Sciatic nerve (tissue), 2 donors: ENCODE measurements at places on chromosomes 7 and 10.

GRCh38 chr10:49310901-49311554 lies 12.1 kb downstream of the C10orf71 start:
- no peak for DNase-seq

DNA sequence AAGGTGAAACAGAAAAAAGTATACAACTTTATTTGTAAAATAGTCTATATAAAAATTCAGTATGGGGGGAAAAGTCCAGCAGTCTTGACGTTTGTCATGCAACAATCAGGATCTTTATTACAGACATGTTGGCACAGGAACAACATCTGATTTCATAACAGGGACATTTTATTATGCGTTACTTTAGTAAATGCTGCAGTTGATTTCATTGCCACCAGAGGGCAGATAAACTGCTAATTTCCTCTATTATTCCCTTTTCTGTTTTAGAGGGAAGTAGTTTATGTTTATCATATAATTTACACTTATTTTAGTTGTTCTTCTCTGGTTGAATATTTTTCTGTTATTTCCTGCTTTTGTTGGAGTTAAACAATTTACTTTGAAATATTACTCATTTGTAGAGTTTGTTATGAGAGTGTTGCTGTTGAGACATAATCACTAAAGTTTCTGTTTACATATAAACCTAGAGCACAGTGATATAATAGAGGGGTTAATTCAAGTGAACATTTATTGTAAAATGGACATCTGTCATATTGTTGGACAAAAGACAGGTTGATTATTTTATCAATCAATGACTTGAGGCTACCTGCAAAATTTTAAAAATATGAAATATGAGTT lies 3.3 kb downstream of the PLXDC2 start:
- DNase-seq, result no peak

DNA sequence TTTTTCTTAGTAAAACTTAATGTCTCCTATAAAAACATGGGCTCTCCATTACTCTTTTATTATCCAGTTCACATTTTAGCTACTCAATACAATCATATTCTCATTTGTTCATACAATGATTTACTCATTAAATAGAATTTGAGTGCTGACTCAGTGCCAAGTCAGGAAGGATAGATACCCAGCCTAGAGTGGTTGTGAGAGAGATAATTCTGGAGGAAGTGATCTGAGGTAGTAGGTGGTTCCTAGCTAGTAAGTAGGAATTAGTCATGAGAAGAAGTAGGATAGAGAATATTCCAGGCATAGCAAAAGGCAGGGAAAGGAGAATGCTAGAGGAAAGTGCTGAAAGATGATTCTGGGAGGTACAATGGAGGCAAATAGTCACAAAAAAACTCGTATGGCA lies 133.5 kb upstream of the MBL2 start:
- DNase-seq, result no peak

DNA sequence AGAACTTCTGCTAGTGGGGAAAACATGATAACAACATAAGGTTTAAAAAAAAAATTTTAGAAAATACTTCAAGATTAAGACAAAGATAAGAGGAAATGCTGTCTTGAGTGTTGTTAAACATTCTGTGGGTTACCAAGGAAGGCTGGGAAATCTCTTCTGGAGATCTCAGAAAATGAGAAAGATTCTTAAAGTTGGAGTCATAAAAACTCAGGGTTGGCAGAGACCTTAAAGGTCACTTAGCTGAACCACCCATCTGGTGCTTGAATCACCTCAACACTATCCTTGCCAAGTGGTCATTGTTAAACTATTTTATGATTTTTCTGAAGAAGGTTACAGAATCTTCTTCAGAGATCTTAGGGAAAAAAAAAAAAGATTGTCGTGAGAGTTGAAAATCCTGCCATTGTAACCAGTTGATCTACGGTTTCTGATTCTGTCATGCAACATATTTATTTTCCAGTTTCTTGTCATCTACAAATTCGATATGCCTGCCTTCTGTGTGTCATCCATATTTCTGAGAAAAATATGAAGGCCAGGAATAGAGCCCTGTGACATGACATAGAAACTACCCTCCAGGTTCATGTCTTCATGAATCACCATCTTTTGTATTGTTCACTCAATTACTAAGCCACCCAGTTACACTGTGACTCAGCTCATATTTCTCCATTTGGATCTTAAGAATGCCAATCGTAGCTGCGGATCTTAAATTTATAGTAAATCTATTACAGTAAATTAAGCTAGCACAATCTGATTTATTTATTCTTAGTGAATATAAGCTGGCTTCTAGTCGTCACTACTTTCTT lies 179.2 kb downstream of the ST7 start:
- no peak for DNase-seq

DNA sequence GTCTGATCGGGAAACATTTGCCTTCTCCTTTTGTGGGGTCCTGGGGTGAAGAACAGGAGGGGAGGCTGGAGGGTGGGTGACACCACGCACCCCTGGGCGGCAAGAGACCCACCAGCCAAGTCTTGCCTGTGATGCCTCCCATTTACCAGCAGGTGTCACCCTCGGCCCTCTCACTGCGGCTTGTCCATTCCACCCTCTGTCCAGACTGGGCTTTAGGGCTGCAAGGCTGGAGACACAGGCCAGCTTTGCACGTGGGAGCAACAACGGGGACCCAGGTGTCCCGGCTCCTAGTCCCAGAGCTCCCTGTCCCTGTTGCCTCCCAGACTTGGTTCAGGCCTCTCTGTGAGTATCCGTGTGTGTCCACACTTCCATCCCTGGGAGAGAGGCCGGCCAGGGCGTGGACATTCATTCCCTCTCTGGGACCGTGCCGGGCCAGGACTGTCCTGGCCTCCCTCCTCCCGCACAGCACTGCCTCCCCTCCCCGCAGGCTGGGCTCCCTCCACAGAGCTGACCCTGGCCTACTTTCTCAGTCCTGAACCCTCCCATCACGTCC lies 36.2 kb upstream of the GTF2IRD1 start:
- peak; percentile 81 for DNase-seq
